ENCODE measurements at places on chromosomes 1 and 21.

DNA sequence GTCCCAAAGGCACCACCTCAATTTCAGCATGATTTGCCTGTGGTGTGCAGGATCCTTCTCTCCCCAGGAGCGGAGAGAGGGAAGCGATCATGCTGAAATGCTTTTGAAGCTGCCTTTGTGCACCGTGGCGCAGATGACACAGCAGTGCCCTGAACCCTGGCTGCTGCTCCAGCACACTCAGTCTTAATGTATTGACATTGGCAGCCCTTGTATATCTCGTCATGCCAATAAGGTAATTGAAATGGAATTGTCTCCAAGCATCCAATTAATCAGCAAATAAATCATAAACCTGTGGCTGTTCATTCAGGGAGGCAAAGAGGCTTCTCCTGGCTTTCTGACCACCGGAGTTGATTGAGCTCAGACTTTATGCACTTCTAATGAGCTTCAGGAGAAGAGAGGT lies 139.8 kb downstream of the KAZN start:
- DNase-seq: no peak

DNA sequence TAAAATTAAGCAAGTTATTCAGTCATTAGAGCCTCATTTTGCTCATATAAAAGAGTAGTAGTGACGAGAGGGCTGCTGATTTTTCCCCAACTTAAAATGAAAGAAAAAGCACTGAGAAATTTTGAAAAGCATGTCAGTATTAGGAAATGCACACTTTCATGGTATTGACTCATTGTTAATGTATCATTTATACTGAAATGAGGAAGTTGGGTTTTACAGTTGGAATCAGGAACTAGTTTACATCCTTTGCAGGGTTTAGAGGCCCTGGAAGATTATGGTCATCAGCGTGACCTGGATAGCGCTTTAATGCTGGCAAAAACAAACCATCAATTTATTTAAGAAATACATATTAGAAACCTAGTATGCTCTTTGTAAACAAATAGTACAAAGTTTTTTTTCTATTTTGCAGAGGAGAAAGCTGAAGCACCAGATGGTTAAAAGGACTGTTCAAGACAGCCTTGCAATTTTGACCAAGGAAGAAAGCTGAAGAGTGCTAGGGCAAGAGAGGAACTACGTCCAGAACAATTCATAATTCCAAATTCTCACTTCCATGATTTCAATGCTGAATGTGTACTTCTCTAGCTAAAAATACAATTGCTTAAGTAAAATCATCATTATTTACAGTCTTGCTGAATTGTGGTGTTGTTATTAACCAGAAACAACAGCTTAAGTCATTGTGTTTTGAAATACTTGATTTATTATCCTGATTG lies 94.8 kb upstream of the SGIP1 start:
- DNase-seq: no peak

GRCh38 chr1:243705585-243705984 lies 144.5 kb downstream of the AKT3 start:
- DNase-seq: no peak

DNA sequence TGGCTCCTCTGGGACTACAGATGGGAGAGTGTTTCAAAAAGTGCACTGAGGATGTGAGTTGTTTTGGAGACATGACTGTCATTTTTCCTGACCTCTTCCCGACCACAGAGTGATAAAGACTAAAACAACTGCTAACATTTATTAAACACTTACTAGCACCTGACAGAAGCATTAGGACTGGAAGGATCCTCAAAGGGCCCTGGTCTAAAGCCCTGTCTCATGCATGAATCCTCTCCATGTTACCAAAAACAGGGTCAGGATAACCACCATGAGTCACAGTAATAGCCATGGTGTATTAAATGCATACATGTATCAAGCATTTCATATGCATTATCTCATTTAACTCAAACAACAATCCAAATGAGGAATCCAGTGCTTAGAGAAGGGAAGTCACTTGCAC lies 11.5 kb downstream of the CYB5RL start:
- no peak for DNase-seq

- DNase-seq: no peak
Observed at GRCh38 chr1:33615546-33615945, 143.1 kb downstream of the ZSCAN20 start.

- no peak for DNase-seq
Observed at GRCh38 chr1:65189576-65190115, 41.6 kb downstream of the AK4 start.

GRCh38 chr1:158101927-158102326 lies 78.8 kb upstream of the CD1D start:
- DNase-seq: no peak

GRCh38 chr21:14259747-14260146 lies 43.8 kb downstream of the RBM11 start:
- no peak for DNase-seq
